Peyer's patch (tissue), 4 donors: ENCODE measurements at places on chromosomes 4 and X.

DNA sequence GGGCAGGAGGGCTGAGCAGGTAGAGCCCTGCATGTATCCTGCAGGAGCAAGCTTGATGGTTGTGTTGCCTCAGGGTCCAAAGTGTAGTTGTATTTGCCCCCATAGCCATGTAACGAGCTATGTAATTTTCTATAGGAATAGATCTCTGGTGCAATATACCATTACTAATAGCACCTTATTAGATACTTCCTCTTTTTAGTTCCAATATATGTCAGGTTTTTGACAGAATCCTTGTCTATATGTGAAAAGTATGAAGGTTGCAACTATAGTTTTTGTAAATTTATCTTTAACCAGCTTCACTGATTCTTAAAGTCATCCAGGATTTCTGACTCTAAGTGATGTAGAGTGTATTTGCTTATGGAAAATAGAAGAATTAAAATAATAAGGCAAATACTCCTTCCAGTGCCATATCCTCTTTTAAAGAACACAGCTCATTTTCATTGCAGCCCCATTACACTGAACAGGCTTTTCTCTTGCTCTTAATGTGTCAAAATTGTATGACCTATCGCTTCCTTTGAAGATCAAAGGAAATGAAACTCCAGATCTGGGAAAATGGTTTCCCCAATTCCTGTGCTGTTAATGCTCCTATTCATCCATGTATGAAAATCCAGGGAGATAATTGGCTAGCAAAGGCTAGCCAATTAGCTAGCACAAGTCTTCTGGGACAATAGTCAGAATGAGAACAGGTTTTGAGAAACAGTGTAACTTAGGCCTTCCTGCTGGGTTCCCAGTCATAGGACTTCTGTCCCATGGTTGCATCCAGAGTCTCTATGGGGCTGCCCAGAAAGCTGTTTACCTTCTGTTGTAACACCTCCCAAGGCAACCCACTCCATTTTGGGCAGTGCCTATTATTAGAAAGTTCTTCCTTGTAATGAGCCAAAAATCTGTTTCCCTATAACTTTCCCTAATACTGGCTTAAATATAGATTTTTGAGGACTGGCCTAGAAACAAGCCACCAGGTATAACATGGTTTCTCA, 90.6 kb downstream of the TSPAN7 start:
- H3K27me3 ChIP-seq: no peaks in the 10 kb centered on the region
- H3K4me1 ChIP-seq: no peaks in the 10 kb centered on the region
- H3K36me3 ChIP-seq: no peaks in the 10 kb centered on the region
- H3K4me3 ChIP-seq: no peak overlapping the region
- DNase-seq: no peak

- H3K27ac ChIP-seq: no peak overlapping the region
- H3K36me3 ChIP-seq: no peaks in the 10 kb centered on the region
- no peak for DNase-seq
- no peaks in the 10 kb centered on the region for H3K4me1 ChIP-seq
- H3K27me3 ChIP-seq: no peaks in the 10 kb centered on the region
- no peak overlapping the region for H3K4me3 ChIP-seq
Measured at GRCh38 chr4:65139998-65140397, 530.3 kb downstream of the EPHA5 start.

GRCh38 chr4:4730249-4730648, 129.2 kb upstream of the MSX1 start:
- H3K36me3 ChIP-seq: no peaks in the 10 kb centered on the region
- H3K27me3 ChIP-seq: no peaks in the 10 kb centered on the region
- no peak overlapping the region for H3K4me3 ChIP-seq

- no peaks in the 10 kb centered on the region for H3K4me1 ChIP-seq
- DNase-seq: no peak
Measured at GRCh38 chr4:66451741-66452140, 781.5 kb upstream of the EPHA5 start.

GRCh38 chrX:149312988-149313387, 192.1 kb downstream of the IDS start:
- H3K27me3 ChIP-seq: no peaks in the 10 kb centered on the region
- no peaks in the 10 kb centered on the region for H3K36me3 ChIP-seq
- H3K4me3 ChIP-seq: no peak overlapping the region
- no peak for DNase-seq
- no peak overlapping the region for H3K27ac ChIP-seq

DNA sequence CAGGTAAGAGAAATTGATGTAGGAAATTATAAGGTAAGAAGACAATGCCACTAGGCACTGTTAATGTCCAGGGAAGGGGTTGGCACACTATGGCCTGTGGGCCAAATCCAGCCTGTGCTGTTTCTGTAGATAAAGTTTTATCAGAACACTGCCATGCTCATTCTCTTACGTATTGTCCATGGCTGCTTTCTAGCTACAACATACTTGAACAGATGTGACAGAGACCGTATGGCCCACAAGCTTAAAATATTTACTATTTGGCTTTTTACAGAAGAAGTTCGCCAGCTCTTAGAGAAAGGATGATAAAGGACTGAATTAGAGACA, 168.0 kb downstream of the CDS1 start:
- H3K4me1 ChIP-seq: no peaks in the 10 kb centered on the region
- H3K36me3 ChIP-seq: peaks cover 76% of the 10 kb centered on the region
- no peaks in the 10 kb centered on the region for H3K27me3 ChIP-seq
- DNase-seq: no peak

GRCh38 chrX:123607806-123608205, 125.0 kb downstream of the THOC2 start:
- no peaks in the 10 kb centered on the region for H3K36me3 ChIP-seq
- no peaks in the 10 kb centered on the region for H3K4me1 ChIP-seq
- DNase-seq: no peak
- no peaks in the 10 kb centered on the region for H3K27me3 ChIP-seq
- no peak overlapping the region for H3K27ac ChIP-seq
- no peak overlapping the region for H3K4me3 ChIP-seq

DNA sequence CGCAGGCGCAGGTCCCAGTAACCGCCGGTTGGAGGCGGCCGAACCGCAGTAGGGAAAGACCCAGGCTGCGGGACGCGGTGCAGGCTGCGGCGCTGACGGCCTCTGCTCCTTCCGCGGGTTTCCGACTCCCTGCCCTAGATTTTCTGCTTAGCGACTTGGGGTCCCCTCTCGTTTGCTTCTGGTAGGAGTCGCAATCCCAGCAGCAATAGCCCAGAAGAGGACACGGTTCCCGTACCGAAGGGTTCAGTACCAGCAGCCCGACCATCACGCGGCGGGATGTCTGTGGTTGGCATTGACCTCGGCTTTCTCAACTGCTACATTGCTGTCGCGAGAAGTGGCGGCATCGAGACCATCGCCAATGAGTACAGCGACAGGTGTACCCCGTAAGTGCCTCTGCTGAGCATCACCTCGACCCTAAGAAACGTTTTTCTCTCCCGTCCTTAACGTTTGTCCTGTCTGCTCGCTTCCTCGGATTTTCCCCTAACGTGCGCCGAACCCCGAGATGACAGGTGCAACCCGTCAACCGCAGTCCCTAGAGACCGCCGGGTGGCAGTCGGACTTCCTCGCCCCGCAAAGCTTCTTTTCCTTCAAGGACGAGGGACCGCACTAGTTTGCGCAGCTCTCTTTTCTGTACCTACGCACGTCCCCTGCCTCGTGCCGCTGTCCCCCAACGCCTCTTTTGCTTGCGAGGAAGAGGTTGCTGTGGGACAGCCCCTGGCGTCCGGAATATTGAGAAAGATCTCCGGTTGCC, at the start of gene HSPA4L:
HSPA4L (plus strand) TSS at position 48 of the 751 bp plus-strand sequence; CDS start at position 277, 229 bp downstream.
- no peaks in the 10 kb centered on the region for H3K27me3 ChIP-seq
- DNase-seq: no peak
- H3K4me1 ChIP-seq: peaks cover 12% of the 10 kb centered on the region
- H3K36me3 ChIP-seq: no peaks in the 10 kb centered on the region

- no peak overlapping the region for H3K4me3 ChIP-seq
- H3K4me1 ChIP-seq: no peaks in the 10 kb centered on the region
Measured at GRCh38 chrX:40931921-40932320, 153.3 kb upstream of the USP9X start.

- H3K36me3 ChIP-seq: no peaks in the 10 kb centered on the region
- no peaks in the 10 kb centered on the region for H3K4me1 ChIP-seq
- H3K4me3 ChIP-seq: no peak overlapping the region
- no peaks in the 10 kb centered on the region for H3K27me3 ChIP-seq
- H3K27ac ChIP-seq: no peak overlapping the region
- DNase-seq: no peak
Measured at GRCh38 chr4:182288534-182288933, 45.3 kb downstream of the TENM3 start.

DNA sequence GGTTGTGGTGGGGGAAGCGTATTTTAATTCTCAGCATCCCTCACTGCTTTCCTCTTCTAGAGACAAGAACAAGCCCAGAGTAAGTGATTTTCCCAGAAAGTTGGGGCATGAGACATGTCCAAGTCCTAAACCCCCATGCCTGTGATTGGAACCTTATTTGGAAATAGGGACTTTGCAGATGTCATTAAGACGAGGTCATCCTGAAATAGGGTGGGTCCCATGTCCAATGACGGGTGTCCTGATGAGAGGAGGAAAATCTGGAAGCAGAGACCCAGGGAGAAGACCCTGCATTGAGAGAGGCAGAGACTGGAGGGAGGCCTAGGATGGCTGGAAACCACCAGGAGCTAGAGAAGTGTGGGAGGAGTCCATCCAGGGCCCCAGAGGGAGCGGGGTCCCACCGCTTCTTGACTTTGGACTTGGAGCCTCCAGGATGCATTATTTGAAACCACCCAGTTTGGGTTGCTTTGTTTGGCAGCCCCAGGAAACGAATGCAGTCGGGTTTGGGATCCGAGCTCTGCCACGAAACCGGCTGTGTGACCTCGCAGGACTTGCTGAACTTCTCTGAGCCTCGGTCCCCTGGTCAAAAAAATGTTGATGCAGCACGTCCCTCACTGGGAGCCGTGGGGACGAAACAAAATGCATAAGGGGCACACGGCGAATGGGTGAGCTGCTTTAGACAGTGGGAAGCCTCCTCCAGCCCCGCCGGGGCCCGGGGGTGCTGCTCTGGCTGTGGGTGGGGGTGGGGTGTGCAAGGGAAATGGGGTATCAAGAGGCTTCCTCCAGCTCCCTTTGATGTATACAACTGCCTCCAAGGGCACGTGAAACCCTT, 113.9 kb downstream of the CPZ start:
- H3K27ac ChIP-seq: no peak overlapping the region
- H3K4me1 ChIP-seq: no peaks in the 10 kb centered on the region
- no peaks in the 10 kb centered on the region for H3K36me3 ChIP-seq
- H3K27me3 ChIP-seq: no peaks in the 10 kb centered on the region
- DNase-seq: peak; percentile 7
- no peak overlapping the region for H3K4me3 ChIP-seq

GRCh38 chr4:52915191-52915590, 53.1 kb downstream of the RASL11B start:
- no peak overlapping the region for H3K4me3 ChIP-seq
- no peak overlapping the region for H3K27ac ChIP-seq
- no peaks in the 10 kb centered on the region for H3K36me3 ChIP-seq

GRCh38 chr4:24456431-24456830, 127.9 kb downstream of the DHX15 start:
- no peaks in the 10 kb centered on the region for H3K27me3 ChIP-seq
- H3K27ac ChIP-seq: no peak overlapping the region
- H3K4me3 ChIP-seq: no peak overlapping the region
- no peaks in the 10 kb centered on the region for H3K4me1 ChIP-seq

DNA sequence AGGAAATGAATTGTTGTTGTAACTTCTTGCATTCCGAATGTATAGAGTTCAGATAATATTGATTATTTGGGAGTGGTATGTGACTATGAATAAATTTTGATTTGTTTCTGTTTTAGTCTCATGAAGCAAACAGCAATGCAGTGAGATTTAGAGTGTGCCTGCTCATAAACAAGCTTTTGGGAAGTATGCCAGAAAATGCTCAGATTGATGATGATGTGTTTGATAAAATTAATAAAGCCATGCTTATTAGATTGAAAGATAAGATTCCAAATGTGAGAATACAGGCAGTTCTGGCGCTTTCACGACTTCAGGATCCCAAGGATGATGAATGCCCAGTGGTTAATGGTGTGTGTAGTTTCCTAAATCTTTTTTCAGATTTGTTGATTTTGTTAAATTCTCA, 2.0 kb downstream of the NCAPG start:
- no peaks in the 10 kb centered on the region for H3K4me1 ChIP-seq
- no peaks in the 10 kb centered on the region for H3K36me3 ChIP-seq
- no peaks in the 10 kb centered on the region for H3K27me3 ChIP-seq
- H3K27ac ChIP-seq: no peak overlapping the region
- H3K4me3 ChIP-seq: no peak overlapping the region

DNA sequence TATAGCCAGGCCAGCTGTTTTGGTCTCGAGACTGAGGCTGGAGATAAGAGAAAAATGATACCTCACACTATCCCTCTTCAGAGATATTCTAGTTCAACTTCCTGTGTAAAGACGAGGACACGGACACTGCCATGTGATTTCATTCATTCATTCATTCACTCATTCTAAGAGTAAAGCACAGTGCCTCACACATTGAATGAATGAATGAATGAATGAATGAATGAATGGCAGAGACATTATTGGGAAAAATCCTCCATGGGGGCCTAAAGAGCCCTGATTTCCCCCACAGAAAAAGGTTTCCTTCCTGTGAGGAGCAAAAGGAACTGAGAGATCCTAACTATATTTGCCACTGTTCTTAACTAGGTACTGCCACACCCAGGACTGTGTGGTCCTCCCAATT, 183.4 kb upstream of the MAP3K15 start:
- H3K4me1 ChIP-seq: no peaks in the 10 kb centered on the region
- no peak overlapping the region for H3K27ac ChIP-seq
- H3K4me3 ChIP-seq: no peak overlapping the region
- DNase-seq: no peak
- no peaks in the 10 kb centered on the region for H3K36me3 ChIP-seq
- no peaks in the 10 kb centered on the region for H3K27me3 ChIP-seq

GRCh38 chr4:141330616-141331015, 109.9 kb downstream of the ZNF330 start:
- DNase-seq: no peak
- peaks cover 4% of the 10 kb centered on the region for H3K4me1 ChIP-seq
- no peak overlapping the region for H3K4me3 ChIP-seq
- no peak overlapping the region for H3K27ac ChIP-seq

DNA sequence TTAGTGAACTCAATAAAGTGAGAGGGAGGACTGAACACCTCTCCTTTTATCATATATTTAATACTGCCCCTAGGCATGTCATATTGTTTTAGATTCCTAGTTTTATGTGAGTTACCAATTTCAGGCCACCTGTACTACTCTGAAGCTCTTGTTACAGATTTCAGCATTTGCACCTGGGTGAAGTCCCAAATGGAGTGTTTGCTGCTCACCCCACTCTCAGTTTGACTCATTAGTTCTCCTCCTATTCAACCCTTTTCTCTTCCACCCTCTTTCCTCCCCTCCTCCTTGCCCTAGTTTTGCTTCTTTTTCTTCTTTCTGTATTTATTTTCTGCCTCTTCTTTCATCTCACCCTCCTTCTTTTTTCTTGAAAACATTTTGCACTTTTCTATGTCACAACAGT, 1852.2 kb upstream of the IGFBP7 start:
- no peaks in the 10 kb centered on the region for H3K27me3 ChIP-seq
- no peak for DNase-seq
- H3K27ac ChIP-seq: no peak overlapping the region
- H3K36me3 ChIP-seq: no peaks in the 10 kb centered on the region
- H3K4me1 ChIP-seq: no peaks in the 10 kb centered on the region
